Pulmonary artery endothelial cell (primary cell): ENCODE measurements at places on chromosomes 7 and 10.

GRCh38 chr10:112330162-112330561 lies 43.8 kb upstream of the ACSL5 start:
- DNase-seq, result no peak

DNA sequence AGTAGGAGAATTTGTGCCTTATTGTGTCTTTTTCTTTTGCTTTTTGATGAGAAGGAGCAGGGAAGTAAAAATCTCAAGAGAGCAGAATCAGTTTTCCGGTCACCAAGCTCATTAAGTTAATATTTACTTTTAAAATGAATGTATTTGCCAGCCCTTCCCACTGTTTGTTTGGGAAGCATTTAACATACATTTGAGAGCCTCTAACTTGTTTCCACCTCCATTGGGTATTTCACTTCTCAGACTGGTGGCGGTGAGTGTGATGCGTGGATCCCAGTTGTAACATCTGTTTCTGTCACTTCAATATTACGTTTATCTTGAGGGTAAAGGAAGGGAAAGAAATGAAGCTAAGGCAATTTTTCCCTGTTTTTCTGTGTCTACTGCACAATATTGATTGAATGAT lies 22.8 kb downstream of the CDK14 start:
- no peak for DNase-seq

GRCh38 chr7:30159698-30160143 lies 24.9 kb downstream of the MTURN start:
- DNase-seq, result no peak

- DNase-seq, result no peak
Observed at GRCh38 chr10:6647811-6648526, 67.9 kb upstream of the PRKCQ start.

DNA sequence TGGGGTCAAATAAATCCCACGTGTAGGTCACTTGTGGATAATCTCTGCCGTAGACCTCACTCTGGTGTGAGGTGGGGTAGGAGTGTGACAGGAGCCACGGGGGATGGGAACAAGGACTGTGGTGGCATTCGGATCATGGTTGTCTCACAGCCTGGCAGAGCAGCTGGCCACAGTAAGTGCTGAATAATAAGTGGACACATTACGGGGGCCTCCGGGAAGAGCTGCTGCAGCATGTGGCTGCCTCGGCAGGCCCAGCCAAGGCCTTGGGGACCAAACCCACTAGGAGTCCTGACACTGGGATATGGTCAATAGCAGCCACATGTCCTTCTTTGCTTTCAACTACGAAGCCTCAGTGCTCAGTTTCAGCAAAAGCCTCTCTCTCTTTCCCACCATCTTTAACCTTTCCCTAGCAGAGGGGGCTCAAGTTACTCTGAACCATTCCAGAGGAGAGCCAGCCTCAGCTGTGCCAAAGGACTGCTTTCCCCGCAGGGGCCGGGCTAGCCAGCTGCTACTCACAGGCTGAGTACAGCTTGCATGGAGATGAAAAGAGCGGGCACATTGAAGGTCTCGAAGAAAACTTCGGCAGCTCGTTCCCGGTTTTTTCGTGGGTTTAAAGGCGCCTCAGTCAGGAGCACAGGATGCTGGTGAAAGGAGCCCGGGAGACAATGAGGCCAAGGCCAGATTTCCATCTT lies 17.3 kb downstream of the ACTR1A start:
- no peak for DNase-seq

DNA sequence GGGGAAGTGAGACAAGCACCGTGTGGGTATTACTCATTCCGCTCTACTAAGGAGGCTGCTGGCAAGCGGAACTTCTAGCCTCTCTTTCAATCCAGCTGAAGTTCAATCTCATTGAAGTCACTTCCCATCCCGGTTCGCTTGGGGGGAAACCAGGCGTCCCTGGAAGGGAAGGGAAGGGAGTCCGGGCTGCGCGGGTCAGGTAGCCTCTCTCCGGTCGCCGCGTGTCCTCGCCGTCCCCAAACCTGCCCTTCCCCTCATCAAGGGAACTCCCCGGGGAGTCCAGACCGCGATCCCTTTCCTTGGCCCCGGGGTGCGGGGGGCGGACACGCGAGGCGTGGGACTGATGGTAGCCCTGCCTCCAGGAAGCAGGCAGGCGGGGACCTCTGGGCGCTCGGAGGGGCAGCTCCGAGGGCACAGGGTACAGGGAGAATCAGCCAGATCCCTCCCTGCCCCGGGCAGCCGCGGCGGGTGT lies 598 bp upstream of the ZEB1 start:
- DNase-seq, result peak; percentile 69

- DNase-seq, result no peak
Observed at GRCh38 chr10:114131094-114131493, 42.9 kb downstream of the CCDC186 start.

DNA sequence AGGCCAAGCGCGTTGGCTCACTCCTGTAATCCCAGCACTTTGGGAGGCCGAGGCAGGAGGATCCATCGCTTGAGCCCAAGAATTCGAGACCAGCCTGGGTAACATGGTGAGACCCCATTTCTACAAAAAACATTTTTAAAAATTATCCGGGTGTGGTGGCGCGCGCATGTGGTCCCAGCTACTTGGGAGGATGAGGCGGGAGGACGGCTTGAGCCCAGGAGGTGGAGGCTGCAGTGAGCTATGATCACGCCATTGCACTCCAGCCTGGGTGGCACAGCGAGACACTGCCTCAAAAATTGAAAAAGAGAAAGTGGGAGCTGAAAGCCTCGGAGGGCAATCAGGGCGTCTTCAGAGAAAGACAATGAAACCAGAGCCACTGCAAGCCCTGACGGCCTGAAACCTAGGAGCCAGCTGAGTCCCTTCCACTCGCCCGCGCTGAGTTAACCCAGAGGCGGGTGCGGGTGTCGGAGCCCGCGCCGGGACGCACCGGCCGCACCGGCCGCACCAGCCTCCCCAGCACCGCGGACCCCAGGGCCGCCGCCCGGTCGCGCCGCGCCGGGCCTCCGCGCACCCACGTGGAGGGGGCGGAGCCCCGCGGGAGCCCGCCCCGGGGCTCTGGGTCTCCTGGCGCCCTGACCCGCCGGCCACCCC lies 22.4 kb downstream of the ZFAND2A start:
- DNase-seq, result no peak

DNA sequence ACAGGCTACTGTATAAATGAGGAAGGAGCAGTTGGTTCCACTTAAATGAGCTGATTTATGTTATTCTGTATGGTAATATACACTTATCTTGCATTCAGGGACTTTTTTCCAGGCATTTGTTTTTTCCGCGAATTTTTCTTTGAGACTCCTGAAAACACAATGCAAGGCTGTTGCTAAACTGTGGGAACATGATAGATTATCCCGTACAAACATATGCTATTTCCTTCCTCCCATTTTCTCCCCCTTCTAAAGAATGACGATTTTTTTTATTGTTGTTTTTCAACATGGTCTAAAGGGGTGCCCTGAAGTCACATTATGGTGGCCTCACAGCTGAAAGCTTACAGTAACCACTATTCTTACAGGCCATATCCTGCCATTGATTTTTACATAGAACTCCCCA lies 523.9 kb upstream of the NRP1 start:
- DNase-seq, result peak; percentile 35

- no peak for DNase-seq
Observed at GRCh38 chr7:149245244-149245643, 5.8 kb downstream of the ZNF212 start.

- DNase-seq, result no peak
Observed at GRCh38 chr7:69878015-69878414, 279.7 kb downstream of the AUTS2 start.

- DNase-seq, result no peak
Observed at GRCh38 chr7:21616091-21616490, 73.3 kb downstream of the DNAH11 start.

DNA sequence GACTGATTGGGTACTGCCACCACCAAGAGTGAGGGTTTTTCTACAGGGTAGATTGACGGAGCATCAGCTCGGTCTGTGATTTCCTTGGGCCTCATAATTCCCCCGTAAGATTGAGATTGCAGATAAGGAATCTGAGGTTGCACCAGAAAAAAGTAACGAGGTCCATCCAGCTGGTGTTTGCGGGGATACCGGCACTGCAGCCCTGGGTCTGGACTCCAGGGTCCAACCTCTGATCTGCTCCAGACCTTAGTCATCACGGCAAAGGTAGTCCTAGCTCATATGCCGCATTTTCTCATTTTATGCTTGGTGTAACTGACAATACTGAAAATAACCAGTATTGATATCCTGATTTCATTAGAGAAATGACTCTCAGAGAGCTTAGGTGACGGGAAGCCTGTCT lies 3.9 kb downstream of the CARD11 start:
- DNase-seq, result no peak

- no peak for DNase-seq
Observed at GRCh38 chr10:93751124-93751523, 6.6 kb upstream of the LGI1 start.

GRCh38 chr10:14700546-14700945 lies 74.2 kb downstream of the FAM107B start:
- no peak for DNase-seq

GRCh38 chr7:30167901-30168300 lies 33.1 kb downstream of the MTURN start:
- DNase-seq, result no peak

DNA sequence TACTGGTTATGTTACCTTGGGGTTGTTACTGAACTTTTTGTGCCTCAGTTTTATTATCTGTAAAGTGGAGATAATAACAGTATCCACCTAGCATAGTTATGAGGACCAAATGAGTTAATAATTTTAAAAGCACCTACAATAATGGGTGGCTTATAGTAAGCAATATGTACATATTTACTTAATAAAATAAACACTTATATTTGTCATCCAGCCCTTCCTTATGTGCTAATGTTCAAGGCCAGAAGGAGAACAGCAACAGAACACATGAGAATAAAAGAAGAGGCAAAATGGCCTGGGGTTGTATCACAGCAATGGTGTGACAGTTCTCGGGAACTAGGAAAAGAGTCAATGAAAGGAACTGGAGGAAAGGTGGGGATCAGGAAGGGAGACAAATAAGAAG lies 255.4 kb upstream of the LRGUK start:
- DNase-seq, result no peak

DNA sequence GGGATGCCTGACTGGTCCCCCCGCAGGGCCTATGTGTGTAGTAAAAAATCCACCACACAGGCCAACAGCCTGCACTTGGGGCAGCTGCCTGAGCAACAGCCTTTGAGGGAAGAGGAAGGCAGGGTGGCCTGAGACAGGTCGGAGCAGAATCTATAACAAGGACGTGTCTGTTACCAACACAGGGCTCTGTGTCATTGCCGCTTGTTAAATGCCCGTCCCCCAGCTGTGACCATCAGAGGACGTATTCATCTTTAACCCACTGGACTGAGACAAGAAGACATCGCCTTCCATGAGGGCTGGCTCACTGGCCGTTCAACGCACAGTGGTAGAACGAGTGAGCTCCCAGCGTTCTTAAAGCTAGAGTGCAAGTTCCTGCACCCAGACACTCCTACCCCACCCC lies 7.8 kb downstream of the PDIA4 start:
- no peak for DNase-seq

DNA sequence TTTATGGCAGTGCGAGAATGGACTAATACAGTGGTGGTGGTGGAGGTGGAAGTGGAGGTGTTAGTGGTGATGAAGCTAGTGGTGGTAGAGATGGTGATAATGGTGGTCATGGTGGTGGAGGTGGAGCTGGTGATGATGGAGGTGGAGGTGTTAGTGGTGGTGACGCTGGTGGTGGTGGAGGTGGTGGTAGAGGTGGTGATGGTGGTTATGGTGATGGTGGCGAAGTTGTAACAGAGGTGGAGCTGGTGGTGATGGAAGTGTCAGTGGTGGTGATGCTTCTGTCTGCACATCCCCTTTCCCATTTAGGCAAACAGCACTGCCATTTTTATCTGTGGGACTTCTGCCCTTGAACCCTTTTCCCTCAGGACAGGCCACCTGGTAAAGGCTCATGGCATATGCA lies 7.4 kb upstream of the PTPRN2 start:
- peak; percentile 66 for DNase-seq

DNA sequence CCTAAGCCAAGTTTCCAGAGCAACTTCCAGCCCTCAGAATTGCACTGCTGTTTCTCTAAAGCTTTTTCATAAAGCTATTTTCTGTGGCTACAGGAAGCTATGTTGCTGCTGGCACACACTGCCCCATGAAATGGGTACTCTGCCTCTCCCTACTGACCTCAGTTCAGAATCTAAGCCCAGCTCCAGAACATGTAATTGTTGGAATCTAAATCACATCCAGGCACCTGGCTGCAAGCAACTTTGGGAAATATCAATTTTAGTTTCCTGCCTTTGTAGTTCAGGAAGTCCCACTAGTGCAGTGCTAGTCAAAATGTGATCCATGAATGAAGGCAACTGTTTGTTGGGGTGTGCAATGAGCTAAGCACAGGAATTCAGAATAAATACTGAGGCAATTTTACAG lies 226.2 kb downstream of the THSD7A start:
- peak; percentile 49 for DNase-seq

GRCh38 chr10:80068270-80068669 lies 10.2 kb upstream of the TMEM254 start:
- DNase-seq, result no peak

DNA sequence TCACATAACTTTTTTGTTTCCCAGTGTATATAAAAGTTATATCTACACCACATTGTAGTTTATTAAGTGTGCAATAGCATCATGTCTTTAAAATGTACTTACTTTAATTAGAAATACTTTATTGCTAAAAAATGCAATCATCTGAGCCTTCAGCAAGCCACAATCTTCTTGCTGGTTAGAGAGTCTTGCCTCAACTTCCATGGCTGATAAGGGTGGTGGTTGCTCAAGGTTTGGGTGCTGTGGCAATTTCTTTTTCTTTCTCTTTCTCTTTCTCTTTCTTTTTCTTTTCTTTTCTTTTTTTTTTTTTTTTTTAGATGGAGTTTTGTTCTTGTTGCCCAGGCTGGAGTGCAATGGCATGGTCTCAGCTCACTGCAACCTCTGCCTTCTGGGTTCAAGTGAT lies 360.0 kb downstream of the MAGI2 start:
- no peak for DNase-seq

- peak; percentile 4 for DNase-seq
Observed at GRCh38 chr7:30252885-30253795, 31.3 kb upstream of the ZNRF2 start.

- no peak for DNase-seq
Observed at GRCh38 chr10:69974551-69975155, 78.0 kb upstream of the MACROH2A2 start.

DNA sequence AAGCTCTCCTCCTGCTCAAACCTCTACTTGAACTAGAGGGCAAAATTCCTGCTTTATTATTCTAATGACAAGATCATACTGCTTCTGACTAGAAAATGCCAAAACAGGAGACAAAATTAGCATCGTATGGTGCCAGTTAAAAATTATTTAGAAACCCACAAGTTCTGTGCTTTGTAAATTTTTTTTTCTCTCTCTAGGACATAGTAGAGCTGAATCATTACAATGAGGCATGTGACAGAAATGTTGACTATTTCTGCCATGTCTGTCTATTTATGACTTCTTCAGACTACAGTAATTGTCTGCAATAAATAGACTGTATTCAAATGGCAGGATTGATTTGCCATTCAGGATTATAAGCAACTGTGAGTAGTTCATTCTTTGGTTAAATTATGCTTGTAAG lies 335.8 kb downstream of the PRPF18 start:
- no peak for DNase-seq

- no peak for DNase-seq
Observed at GRCh38 chr10:125995726-125996304, 99.5 kb downstream of the FANK1 start.

- DNase-seq, result no peak
Observed at GRCh38 chr10:85916286-85916685, 450.3 kb downstream of the GRID1 start.

- no peak for DNase-seq
Observed at GRCh38 chr7:125127304-125127703, 197.7 kb upstream of the POT1 start.
